Stimulated activated CD4-positive, alpha-beta T cell treated with anti-CD3 and anti-CD28 coated beads, Interleukin-12 subunit alpha, Interleukin-12 subunit beta, amount 100 ng/mL, for 24 hours (primary cell): ENCODE measurements at places on chromosomes 3 and 15.

DNA sequence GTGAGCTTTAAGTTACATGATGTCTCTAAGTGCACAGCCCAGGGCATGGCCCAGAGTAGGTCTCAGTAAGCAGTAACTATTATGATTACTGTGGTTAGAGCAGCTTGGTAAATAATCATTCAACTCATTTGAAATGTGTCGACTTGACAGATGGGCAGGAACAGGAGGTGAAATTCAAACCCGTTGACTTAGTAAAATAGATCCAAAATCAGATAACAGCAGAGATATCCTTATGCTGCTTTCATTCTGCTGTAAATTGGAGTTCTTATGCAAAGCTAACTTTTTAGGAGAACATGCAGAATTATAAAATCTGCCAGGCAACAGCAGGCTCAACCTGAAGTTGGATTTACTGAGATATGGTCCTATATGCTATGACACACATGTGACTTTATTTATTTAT, 118.7 kb upstream of the KLHL25 start:
- no peak for DNase-seq

- no peak for DNase-seq
These were observed 4.6 kb upstream of the P2RY14 start for GRCh38 chr3:151282921-151283320.

- no peak for DNase-seq
These were observed 14.4 kb upstream of the ATP13A4 start for GRCh38 chr3:193569119-193569518.

- no peak for DNase-seq
These were observed 76.2 kb upstream of the TP63 start for GRCh38 chr3:189554868-189555557.

DNA sequence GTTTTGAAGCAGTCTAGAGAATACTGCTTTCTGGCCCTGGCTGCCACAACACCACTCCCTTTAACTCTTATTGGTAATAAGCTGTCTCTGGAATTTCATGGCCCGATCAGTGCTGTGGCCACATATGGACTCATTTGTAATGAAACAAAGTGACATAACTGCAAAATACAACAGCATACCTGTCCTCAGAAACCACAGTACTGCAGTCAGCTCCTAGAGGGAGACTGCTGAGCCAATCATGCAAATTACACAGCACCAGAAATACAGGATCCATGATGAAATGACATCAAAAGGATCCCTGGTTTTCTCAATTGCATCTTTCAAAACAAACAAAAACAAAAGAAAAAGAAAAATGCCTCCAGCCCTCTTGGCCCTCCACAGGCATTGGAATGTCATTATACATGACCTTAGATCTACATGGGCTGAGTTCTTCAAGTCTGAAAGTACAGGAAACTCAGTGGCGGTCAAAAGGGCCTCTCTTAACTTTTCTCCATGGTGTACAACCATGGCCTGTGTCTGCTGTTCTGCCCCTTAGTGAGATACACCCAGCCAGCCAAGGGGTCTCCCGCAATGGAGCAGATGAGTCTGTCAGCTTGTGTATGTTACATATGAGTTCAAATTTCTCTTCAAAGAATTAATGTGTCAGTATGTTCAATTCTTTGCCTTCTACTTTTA, 24.9 kb upstream of the KBTBD12 start:
- no peak for DNase-seq

DNA sequence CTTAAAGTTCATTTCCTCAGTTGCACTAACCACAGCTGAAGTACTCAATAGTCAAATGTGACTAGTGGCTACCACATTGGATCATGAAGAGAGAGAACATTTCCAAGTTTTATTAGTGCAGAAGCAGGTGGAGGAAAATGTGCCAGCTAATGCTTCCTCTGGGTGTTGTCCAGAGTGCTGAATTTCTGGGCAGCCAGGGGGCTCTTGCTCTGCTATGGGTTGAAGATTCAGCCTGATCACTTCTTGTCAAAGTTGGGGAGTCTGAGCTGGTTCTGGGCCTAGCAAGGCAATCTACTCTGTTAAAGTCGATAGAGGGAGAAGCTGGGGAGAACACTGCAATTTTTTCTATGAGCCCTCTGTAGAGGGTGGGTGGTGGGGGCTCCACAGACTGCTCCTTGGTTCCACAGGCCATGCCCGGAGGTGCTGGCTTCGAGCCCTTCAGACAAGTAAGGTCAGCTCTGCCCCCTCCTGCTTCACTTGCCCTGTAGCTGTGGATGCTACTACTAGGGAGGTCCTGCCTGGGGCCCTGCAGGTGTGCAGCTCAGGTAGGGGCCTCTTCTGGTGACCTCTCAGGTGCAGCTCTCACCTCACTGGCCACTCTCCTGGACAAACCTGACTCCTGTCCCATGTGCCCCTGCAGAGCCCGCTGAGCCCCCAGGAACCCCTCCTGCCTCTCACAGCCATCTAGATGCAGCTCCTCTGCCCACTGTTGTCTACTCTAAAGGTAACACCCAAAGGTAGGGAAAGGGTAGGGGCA, 8.2 kb downstream of the ALG3 start:
- no peak for DNase-seq

GRCh38 chr3:42289026-42289425, 23.0 kb upstream of the CCK start:
- DNase-seq: no peak

- DNase-seq: no peak
These were observed 325.8 kb upstream of the IGF1R start for GRCh38 chr15:98322581-98322980.

DNA sequence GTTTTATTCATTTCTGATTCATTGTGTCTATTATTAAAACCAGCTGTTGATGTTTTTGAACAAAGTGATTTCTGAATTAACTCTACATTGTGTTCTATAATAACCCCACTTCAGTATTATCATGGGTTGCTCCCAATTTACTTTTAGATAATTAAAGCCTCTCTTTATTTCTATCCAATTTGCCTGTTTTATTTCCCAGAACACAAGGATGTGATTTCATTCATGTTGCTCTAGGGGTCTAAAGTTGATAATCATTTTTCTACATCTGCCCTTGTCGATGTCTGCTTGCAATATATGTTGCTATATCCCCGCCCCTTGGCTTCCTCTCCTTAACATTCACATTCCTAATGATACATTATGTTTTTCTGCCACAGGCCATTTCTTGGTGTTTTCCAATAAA, 747.3 kb downstream of the CADM2 start:
- DNase-seq: no peak

- no peak for DNase-seq
These were observed 126.2 kb upstream of the PFN2 start for GRCh38 chr3:150096700-150097587.

- DNase-seq: no peak
These were observed 309.2 kb downstream of the NSUN3 start for GRCh38 chr3:94372026-94372425.

DNA sequence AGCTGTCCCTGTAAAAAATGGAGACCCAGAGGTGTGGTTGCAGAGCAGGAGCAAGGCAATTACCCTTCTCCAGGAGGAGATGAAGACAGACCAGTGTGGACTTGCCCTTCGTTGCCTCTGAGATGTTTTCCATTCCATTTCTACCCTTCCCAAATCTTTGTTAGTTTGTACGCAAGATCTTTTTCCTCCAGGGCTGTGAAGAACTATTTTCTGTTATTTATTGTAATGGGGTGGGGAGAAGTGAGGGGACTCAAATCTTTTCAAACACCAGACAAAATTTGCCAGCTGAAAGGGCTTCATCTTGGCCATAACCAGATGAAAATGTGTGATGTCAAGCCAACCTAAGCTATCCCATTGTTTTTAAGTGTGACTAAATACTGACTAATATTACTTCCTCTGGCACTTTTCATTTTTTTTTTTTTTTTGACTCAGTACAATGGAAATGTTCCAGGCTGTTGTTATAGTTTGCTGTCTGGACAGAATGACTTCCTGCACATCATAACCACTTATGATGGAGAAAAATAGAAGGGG, 271.3 kb upstream of the TPRG1 start:
- DNase-seq: no peak

- no peak for DNase-seq
These were observed 141.9 kb upstream of the C2CD4B start for GRCh38 chr15:62306851-62307504.

DNA sequence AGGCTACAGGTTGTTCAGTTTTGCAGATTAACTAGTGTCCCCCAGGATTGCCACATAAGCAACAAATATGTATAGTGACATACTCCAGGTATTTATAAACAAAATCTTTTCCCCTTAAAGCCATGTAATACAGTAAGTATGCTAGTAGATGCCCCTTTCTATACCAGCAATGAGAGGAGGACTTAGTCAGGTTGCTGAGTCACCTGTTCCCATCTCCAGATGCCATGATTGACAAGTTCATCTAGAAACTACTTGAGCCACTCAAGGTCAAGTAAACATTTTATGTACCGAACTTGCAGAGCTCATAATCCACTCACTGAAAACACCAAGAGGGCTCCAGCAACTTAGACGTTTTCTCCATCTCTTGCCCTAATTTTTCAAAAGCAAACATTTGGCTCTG, 18.2 kb downstream of the SLC9A9 start:
- DNase-seq: no peak

- DNase-seq: no peak
These were observed 316.4 kb downstream of the ZBTB20 start for GRCh38 chr3:114830652-114831051.

DNA sequence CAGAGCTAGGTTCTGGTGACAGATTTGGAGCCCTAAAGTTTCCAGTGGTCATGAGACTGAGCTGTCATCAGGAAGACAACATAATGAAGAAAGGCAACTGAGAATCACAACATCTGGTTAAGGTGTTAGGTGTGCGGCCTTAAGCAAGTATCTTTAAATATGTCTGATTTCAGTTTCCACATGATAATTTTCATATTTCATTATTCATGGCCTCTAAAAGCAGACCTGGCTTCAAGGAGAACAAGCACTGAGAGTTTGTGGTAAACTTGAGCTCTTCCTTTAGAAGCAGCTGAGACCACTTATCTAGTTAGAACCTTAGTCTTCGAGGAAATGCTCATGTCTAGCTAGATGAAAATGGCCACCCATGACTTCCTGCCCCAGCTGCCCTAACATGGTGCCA, 25.7 kb upstream of the MYLK start:
- no peak for DNase-seq

DNA sequence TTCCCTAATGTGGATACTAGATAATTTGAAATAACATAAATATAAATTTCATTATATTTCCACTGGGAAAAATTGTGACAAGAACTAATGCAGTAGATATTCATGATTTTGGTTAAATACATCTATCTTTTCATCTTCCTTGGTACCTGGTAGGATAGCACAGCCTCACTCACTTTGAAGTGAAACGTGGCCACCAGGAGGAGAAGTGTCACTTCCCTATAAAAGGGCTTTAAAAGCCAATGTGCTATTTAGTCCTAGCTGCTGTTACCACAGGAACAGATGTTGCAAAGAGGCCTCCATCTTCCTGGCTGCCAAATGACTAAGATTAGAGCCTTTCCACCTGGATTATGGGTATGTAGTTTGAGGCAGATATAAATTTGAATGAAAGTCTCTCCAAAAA, 140.0 kb downstream of the PLOD2 start:
- no peak for DNase-seq

DNA sequence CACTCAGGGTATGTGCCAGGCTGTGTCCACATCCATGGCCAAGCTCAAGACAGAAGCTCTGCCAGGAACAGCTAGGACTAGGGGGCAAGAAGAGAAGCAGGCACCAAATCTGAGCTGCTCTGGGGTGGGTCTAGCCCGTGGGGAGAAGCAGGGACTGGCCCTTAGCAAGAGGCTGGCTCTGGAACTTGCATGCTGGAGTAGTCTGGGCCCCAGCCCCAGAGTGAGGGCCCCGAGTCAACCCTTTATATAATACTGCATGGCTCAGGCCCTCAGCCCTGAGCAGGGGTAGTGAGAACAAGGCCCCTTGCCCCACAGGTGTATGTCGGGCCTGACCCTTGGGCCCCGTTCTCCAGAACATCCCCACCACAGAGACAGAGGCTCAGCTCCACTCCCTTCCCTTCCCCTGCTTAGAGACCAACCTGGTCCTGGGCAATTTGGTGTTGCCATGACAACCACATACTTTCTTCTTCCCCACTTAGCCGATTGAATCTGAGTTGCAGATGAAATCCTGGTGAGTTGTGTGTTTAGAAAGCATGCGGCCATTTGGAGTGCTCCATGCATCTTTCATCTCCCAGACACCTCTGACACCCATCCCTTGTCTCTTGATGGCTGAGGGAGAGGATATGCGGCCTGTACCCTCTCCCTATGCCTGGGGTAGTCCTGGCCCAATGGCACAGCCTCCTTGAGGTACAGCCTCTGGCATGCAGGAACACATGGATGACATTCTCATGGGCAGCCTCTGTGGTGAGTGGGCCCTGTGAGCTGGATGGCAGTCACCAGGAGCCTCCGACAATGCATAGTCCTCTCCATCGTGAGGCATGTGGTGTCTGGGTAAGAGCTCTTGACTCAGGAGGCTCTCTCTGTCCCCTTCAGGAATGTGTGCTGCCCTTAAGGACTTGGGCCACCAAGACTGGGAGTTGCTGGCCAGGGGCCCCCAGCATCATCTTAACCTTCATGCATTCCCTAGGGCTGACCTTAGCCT, 29.2 kb upstream of the SFMBT1 start:
- no peak for DNase-seq

GRCh38 chr3:194686816-194687637, 1.3 kb downstream of the FAM43A start:
- DNase-seq: no peak

DNA sequence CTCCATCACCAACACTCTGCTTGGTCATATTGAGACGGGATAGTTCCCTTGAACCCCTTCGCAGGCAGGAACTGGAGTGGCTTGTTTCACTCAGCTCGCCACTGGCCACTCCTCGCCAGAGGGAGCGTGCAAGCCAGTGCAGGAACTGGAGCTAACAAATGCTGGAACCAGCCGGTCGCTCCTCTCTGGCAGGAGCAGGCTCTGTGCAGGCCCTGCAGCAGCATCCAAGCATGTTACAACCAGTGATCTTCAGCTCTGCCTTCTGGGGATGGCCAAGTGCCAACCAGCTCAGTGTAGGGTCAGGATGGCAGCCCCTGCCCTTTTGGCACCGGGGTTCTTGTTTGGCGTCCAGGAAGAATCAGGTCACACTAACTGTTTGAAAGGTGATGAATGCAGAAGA, 329.0 kb upstream of the AZI2 start:
- no peak for DNase-seq

DNA sequence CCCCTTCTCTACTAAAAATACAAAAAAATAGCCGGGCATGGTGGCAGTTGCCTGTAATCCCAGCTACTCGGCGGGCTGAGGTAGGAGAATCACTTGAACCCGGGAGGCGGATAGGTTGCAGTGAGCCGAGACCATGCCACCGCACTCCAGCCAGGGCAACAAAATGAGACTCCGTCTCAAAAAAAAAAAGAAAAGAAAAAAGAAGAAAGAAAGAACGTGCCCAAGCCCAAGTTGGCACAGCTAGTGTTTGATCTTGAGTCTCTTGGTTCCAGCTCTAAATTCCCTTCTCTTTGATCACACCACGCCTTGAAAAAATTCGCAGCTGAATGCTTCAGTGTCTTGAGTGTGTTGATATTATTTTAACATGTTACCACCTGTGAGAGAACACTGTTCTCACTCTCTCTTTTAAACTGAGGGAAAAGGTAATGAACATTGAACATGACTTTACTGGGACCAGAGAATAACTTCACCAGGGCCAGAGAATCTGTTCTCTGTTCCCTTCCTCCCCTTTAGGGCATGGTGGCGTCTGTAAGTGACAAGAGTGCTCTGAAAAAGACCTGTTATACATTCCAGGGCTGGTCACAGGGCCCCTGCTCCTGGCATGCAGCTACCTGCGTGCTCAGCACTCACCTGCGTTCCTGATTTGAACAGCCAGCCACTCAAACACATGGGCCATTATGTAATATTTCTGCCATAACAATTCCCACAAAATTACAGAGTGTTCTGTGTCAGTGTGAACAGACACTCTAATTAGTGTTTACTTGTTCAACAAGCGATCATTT, 19.0 kb downstream of the SLCO3A1 start:
- no peak for DNase-seq
